NCI-H187 treated with DMSO at 0.1 percent for 48 hours (cell line): ENCODE measurements at places on chromosomes 1 and 21.

- DNase-seq, result no peak
Measured at GRCh38 chr1:208413006-208413405, 168.8 kb upstream of the PLXNA2 start.

GRCh38 chr1:99218572-99218971, 45.7 kb upstream of the PLPPR4 start:
- no peak for DNase-seq

DNA sequence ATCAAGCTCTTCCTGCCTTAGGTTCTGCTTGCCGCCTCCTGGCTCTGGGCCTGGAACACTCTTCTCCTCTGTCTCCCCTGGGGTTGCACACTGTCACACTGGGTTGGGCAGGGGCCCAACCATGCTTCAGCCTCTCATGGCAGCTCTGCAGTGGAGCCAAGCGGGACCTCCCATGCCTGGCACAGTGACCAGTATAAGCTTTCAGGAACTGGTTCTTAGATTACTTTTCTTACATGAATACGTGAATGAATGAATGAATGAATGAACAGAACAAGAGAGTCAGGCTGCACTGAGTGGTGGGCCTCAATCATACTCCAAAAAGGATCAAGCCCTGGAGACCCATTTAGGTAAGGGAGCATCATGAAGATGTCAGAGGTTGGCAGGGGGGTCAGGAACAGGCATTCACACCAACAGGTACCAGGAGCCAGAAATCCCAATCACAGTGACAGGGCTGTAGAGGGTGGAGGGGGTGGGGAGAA, 30.8 kb upstream of the TMEM125 start:
- no peak for DNase-seq

GRCh38 chr1:13702425-13703127, 2.6 kb downstream of the PRDM2 start:
- no peak for DNase-seq

- DNase-seq, result no peak
Measured at GRCh38 chr21:42061195-42061985, 9.7 kb upstream of the UMODL1 start.

DNA sequence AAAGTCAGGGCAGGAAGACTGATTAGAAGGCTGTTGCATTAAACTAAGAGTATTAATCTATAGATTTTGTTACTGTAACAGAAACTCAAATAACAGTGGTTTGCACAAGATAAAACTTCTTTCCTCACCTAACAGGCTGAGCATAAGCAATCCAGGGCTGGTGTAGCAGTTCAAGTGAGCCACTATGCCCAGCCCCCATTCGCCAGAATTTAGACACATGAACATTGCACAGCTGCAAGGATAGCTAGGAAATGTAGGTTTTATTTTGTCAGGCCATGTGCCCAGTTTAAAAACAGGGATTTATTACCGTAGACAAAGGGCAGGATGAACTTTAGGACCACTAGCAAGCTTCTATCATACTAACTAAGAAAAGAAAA, 19.5 kb upstream of the DOCK7 start:
- DNase-seq, result no peak

- no peak for DNase-seq
Measured at GRCh38 chr1:242784084-242784483, 259.6 kb upstream of the PLD5 start.

- DNase-seq, result no peak
Measured at GRCh38 chr1:65792669-65793358, at the start of gene PDE4B. PDE4B (plus strand) TSS chr1:65792895.

DNA sequence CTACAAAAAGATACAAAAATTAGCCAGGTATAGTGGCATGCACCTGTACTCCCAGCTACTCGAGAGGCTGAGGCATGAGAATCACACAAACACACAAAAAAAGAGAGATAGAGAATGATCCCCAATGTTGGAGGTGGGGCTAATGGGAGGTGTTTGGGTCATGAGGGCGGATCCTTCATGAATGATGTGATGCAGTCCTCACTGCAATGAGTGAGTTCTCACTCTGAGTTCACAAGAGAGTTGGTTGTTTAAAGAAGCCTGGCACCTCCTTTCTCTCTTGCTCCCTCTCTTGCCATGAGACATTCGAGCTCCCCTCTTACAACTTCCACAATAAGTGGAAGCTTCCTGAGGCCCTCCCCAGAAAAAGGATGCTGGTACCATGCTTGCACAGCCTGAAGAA, 17.3 kb downstream of the KCNT2 start:
- no peak for DNase-seq
